Erythroblast (primary cell): ENCODE measurements at places on chromosomes 3 and 15.

- no peak for DNase-seq
Observed at GRCh38 chr15:91127236-91127955, 27.3 kb downstream of the SV2B start.

- no peak for DNase-seq
Observed at GRCh38 chr3:170056710-170057454, 19.1 kb downstream of the GPR160 start.

- peak; percentile 45 for DNase-seq
Observed at GRCh38 chr3:79361748-79362378, 405.9 kb downstream of the ROBO1 start.

GRCh38 chr3:7700977-7701376 is 800.6 kb upstream of the LMCD1 start:
- DNase-seq, result no peak

DNA sequence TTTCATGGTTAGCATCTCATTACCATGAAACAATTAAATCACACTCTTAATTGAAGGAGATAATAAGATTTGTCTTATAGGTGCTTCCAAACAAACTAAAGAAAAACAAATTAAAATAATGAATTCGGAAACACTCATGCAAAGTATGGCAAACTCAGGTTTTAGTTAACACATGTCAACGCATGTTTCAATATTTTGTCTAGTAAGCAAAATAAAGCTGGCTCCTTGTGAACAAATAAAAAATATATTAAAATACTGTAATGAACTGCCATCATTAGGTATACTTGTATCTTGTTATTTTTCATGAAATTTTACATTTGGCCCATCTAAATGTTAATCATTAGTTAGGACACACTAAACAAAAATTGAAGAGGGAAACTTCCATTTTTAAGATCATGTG is 519.2 kb downstream of the MECOM start:
- DNase-seq, result no peak
